ENCODE measurements at places on chromosomes 16 and 17.

DNA sequence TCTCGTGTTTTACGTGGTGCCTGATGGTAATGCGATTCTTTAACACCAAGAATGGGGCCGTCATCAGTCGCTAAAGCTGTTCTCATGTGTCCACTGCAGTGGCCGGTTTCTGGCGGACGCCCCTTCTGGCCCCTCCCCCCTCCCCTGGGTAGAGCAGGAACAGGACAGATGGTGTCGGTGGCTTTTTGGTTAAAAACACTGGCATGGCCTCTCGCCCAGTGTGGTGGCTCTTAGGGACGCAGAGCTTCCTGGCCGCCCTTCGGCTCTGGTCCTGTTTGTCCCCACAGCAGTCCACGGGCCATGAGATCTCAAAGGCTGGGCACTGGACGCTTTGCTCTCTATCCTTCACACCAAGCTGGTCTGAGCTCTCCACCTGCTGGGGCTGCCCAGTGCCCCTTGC lies 151.8 kb downstream of the BANP start:
- no peak for DNase-seq

- peak; percentile 52 for DNase-seq
Measured at GRCh38 chr17:27381007-27381501, 75.2 kb upstream of the KSR1 start.

DNA sequence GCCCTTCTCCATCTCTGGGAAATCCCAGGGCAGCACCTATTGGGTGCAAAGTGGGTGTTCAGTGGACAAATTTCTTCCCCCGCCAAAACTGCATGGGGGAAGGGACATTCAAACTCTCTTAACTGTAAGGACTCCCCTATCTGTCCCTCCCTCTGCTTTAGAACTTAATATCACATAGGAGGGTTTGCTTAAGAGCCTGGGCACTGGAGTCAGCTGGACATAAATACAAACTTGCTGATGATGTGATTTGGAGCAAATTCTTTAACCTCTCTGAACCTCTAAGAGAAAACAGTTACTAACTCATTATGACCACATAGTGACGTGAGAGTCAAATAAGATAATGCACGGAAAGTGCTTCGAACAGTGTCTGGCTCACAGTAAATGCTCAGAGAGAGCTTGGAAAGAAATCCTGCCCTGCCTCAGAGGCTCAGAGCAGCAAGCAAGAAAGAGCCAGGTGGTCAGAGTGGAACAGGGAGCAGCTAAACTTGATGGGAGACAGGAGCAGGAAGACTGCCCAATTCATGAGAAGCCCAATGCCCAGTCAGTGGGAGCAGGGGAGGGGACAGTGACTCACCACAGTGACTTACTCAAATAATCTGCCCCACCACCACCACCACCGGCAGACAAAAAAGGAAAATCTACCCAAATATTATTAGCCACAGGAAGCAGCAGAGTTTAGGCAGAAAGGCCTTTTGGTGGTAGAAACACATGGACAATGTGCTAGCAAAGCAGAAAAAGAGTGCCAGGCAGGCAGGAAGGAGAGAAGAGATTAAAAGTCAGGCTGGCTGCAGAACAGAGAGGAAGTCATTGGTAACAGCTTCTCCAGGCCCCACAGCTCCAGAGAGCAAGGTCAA lies 23.9 kb upstream of the CCL1 start:
- no peak for DNase-seq

- no peak for DNase-seq
Measured at GRCh38 chr17:38980490-38981217, 13.5 kb upstream of the FBXO47 start.

DNA sequence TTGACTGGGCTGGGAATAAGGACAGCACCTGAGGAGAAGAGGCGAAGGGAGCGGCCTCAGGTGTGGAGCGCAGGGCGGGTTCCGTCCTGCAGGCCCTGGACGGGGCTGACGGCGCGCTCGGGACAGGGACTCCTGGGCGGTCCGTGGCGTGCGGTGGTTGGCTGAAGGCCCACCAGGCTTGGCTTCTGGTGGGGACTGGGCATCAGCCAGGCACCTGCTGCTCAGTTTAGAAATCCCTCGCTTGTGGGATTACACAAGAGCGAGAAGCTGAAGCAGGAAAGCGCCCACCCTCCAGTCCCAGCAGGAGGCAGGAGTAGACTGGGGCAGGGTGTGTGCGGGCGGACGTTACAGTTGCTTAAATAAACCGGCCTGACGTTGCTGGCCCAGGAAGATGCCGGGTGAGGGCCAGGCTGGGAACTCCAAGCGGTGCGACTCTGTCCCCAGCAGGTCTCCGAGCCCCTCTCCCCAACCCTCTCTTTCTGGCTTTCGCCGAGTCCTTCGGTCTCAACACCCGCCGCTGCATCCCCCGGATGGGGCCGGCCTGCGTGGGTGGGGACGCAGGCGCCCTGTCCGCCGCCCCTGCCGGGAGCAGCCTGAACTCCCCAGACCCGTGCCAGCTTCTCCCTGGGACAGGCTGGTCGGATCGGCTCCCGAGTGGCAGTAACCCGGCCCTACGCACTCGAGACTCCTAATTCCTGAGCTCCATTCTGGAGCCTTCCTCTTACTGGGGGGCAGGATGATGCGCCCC lies 639 bp downstream of the MIF4GD start:
- peak; percentile 12 for DNase-seq

GRCh38 chr17:49963626-49964302 lies 5.2 kb upstream of the DLX4 start:
- DNase-seq = no peak

DNA sequence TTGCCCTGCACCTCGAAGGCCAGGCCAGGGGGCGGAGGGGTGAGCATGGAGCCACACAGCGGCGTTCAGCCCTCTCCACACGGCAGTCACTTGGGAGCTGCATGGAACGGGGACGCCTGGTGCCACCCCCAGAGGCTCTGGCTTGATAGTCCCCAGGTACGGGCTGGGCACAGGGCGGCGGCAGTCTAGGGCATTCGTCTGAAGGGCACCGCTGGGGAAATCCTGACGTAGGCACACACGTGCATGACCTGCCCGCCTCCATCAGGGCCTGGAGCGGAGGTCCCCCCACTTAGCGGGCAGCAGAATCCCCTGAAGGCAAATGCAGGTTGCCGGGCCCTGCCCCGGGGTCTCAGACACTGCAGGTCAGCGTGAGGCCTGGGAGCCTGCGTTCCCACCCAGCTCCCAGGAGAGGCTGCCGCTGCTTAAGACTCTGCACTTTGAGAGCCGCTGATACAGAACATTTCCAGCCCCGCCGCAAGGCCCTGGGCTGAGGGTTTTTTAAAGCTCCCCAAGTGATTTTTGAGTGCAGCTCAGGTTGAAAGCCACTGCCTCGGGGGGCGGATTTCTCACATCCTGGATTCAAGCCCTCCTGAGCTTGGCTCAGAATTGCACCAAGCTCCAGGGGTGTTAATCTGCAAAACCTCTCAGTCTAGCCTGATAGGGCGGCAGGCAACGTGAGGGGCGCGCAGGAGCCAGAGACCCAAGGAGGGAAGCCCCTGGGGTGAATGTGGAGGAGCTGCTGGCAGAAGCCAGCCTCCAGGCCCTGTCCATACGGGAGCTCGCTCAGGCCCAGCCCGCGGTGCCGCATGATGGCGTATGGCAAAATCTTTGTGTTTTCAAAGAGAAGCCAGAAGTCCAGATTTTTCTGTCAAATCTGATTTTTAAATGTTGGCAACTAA lies 182.3 kb upstream of the GSE1 start:
- no peak for DNase-seq

DNA sequence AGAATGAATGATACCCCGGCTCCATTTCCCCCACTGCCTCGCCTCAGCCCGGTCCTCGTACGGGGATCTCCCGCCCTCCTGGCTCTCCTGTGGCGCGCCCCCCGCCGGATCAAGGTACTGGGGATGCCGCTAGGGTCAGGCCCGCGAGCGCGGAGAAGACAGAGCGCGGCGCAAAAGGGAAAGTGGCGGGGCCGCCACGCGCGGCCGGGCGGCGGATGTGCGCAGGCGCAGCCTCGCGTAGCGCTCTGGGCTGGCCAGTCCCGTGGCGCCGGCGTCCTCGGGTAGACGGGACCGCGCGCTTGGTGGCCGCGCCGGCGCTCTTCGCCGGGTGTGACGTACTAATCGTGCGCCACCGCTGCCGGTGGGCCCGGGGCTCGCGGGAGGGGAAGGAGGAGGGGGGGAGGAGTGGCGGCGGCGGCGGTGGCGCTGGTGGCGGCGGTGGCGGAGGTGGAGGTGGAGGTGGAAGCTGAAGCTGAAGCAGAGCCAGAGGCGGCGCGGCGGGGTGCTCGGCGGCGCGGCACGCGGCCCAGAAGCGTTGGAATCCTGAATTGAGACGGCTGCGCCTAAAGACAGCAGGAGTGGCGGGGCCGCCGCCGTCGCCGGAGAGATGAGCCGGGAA lies at the start of gene SENP3:
Gene SENP3, plus strand, starts transcription at position 331 of the 619 bp plus-strand sequence. CDS start 1,158 bp downstream, outside the sequence.
- peak; percentile 86 for DNase-seq

- no peak for DNase-seq
Measured at GRCh38 chr16:28937222-28937876, 5.6 kb downstream of the CD19 start.
